ENCODE measurements at places on chromosomes 5 and 9. TPM values are rescaled to one million over a fixed set of nuclear protein-coding genes. Genes with fewer than 3 reads are reported as not detected.

The PLEKHG4B gene
- not detected for polyA plus RNA-seq

The CER1 gene
- not detected for polyA plus RNA-seq

The TMEFF1 gene
- polyA plus RNA-seq, result not detected

The MIER3 gene
- polyA plus RNA-seq, result 5.5 TPM

The TMOD1 gene
- polyA plus RNA-seq, result 1.7 TPM

The PCDHGA2 gene
- not detected for polyA plus RNA-seq

The OR1J2 gene
- polyA plus RNA-seq, result not detected

The GCNT1 gene
- polyA plus RNA-seq, result 2.9 TPM

The SAP30L gene
- polyA plus RNA-seq, result 18.1 TPM

The OTULINL gene
- polyA plus RNA-seq, result 31.0 TPM

The SLC34A1 gene
- not detected for polyA plus RNA-seq

The MOB3B gene
- 0.07 TPM for polyA plus RNA-seq

The RAPGEF6 gene
- 36.7 TPM for polyA plus RNA-seq

DNA sequence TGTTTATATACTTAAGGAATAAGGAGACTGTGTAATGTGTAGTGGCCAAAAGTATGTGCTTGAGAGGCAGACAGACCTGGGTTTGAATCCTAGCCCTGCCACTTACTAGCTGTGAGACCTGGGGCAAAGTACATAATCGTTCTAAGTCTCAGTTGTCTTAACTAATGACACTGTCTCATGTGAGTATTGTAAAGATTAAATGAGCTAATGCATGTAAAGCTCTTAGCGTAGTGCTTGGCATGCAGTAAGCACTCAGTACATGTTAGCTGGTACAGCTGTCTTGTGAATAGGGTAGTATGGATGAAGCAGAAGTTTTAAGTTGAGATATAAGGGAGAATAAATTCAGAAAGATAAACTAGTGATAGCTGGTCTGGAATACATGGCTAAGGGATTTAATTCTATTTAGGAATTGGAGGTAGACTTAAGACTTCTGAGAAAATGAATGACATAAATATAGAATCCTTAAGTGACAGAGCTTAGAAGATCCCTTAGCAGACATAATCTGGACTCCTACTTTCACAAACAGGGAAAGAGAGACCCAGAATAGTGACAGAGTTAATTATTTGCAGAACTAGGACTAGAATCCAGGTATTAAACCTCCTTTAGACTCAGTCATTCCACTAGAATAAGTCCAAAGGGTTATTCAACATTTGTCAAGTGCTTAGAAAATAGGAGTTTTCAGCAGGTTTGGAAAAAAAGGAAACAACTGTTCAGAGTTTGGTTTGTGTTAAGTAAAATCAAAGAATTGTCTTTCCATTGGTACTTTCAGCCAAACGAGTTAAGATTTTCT, 13.1 kb downstream of the GPR21 start:
- no peak for DNase-seq

DNA sequence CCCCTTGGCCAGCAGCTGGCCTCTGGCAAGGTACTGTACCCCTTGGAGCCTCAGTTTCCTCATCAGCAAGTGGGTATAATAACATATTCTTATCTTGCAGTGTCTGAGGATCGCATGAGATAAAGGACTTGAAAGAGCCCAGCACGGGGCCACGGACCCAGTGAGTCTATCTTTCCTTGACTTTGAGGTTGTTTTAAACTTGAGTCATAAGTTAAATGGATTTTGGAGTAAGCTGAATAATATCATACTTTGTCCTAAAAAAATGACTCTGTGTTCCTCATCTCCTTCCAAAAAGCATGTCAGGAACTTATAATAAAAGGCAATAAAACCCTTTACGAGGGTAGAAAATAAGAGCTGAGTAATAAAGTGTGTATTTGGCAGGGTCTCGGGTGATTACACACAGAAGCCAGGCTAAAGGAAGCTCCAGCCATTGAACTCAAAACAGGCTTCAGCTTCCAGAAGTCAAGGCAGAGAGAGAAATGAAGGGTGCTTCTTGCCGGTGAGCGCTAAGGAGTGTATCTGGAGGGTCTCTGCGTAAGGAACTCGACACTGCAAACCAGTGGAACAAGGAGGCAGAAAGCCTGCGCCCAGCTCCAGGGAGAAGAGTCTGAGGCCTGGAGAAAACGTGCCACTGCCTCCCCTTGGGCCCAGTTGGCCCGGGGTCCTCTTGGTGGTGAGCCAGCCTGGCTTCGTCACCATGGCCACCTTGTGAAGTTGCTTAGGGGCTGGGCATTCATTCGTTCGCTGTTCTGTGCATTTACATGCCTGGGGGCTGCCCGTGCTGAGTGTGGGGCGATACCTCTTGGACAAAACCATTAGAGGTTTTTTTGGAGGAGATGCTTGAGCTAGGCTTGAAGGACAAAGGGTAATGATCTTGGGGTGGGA, 72.4 kb upstream of the PHYKPL start:
- DNase-seq, result no peak

GRCh38 chr5:29077451-29077850, 2039.1 kb upstream of the CDH9 start:
- no peak for DNase-seq

DNA sequence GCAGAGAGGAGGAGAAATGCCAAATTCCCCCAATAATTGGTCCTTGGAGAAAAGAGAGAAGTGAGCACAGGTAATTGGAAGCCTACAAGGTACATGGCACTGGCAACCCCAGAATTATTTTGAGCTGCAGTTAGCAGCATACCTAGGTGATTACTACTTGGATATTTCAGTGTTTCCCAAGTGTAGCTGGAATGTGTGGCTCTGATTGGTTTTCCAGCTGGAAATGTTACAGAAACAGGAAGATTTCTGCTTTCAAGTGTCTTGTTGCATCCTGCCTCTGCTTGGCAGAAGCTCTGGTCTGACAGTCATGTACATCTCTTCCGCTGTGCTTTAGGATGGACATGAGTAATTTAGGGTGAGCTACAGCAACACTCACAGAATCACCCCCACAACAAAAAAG, 262.1 kb downstream of the ENC1 start:
- no peak for DNase-seq

DNA sequence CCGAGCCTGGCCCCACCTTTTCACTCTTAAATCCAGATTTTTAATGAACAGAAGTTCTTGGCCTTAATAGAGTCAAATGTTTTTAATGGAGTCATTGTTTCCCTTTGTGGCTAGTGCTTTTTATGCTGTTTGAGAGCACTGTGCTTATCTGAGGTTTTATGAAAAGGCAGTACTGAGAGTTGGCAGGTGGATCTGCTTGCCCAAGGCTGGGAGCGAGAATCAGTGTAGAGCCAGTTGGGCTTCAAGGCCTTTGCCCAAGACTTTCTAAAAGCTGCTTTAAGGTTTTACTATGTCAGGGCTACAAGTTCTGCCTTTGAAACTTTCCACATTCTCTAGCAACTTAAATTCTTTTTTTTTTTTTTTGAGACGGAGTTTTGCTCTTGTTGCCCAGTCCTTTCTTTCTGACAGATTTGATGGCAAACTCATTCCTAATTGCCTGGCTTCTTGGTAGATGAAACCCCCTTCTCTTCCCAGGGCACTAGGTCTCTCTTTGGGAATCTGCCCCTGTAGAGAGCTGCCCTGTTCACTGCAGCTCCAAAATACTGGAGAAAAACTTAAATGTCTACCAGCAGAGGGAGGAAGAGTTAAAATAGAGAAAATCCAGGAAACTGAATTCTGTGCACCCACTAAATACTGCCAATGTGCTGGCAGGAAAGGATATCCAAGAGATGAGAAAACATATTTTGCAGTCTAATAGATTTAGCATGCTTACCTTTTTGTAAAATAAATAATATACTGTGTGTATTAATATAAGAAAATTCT, 36.9 kb upstream of the CDK20 start:
- no peak for DNase-seq

GRCh38 chr5:66892716-66893115, 296.5 kb downstream of the MAST4 start:
- no peak for DNase-seq

DNA sequence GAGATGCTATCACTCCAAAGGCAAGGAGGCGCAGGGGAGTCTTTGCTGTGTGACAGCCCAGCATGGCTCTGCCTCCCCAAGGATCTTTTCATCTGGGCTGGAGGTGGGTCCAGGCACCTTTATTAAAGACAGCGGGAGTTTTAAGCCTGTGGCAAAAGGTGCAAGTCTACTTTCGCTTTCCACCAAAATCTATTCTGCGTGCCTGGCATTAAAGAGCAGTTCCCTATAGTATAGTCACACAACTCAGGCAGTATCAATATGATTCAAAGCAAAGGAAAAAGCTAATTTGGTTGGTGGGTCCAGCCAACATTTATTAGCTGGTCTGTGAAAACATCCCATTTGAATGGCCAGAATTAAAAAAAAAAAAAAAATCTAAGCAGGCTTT, 398.7 kb downstream of the EBF1 start:
- no peak for DNase-seq

GRCh38 chr9:134794663-134795370, 85.8 kb upstream of the FCN2 start:
- no peak for DNase-seq

- DNase-seq, result no peak
Observed at GRCh38 chr5:664343-664993, 28.7 kb downstream of the TPPP start.

DNA sequence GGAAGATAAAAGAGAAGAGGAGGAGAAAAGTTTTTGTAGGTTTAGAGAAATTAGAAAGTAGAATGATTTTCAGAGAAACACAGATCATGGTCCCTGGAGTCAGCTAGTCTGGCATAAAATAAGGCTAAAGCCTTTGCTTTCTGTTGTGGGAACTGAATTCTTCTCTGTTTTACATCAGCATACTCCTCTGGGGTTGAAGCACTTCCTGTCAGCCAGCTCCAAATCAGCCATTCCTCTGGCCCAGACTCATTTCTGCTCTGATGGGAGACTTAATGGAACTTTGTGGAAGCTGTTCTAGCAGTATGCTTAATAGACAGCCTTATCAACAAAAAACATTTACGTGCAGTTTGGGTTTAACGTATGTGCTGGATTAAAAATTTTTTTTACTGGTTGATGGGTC, 143.2 kb downstream of the HMHB1 start:
- DNase-seq, result no peak

- DNase-seq, result no peak
Observed at GRCh38 chr5:62326302-62326701, 20.3 kb downstream of the KIF2A start.

DNA sequence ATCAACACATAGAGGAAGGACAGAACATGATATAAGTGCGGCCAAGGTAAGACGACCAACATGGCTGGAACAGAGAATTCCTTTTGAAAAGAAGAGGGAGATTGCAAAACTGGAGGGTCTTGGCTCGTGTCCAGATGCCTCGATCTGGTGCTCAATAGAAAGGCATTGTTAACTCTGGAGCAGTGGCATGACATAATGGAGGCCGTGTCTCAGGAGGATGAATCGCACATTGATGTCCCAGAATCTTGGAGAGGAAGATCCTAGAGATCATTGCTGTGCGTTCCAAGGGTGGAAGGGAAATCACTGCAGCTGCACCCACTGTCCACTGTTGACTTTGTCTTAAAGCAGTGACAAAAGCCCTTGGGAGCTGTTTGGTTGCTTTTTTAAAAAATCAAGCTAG, 30.9 kb downstream of the GRAMD2B start:
- DNase-seq, result no peak

DNA sequence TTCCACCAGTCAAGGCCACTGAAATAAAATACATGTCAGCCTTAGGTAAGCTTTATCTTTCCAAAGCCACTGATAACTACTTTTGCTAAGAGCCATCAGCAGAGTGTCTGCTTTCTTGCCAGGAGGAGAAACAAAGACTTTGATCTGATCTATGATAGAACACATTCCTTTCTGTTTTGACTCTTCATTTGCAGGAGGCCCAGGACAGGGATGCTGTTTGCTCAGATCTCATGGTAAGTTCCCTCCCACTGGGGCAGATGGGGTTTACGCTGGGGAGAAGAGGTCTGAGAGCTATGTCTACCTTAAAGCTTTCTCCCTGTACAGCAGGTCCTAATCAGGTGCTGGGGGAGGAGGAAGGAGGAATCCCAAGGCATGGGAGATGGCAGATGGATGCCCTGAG, 497.6 kb downstream of the NTRK2 start:
- DNase-seq, result no peak

DNA sequence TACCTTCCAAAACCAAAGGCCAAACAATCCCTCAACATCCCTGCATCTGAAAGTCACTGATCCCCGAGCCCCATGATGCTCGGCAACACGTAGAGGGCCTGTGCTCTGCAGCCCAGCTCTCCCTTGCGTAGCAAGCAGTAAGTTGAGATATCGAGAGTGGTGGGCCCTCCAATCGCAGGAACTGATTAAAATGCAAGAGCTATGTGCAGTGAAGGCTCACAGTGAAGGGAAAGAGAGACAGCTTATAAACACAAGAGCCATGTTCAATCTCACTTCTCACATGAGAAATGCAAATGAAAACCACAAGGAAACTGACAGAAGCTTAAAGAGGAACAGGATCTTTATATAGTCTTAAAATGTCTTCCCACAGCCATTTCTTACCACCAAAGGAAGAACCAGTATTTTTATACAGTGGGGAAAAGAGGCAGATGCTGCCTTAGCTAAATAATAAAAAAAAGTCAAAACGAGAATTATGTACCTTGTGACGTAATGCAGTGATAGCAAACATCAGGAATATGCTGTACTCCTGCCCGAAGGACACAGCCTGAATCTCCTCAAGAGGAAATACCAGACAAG, 24.6 kb downstream of the TTF1 start:
- DNase-seq, result no peak

DNA sequence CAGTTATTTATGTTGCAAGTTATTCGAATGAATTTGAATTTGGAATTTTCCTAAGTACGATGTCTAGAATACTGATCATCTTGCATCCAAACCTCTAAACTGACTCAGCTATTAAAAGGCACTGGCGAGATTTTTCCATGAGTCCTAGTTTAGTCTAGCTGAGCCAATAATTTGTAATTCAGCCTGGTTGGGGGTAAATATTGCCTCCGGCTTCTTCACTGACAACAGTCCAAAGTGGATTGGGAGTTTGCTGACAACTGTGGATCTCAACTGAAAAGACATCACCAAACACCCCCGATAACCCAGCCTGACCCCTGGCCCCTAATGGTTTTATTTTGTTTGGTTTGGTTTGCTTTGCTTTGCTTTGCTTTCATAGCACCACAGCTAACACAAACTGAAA, 189.8 kb upstream of the DAPK1 start:
- no peak for DNase-seq

DNA sequence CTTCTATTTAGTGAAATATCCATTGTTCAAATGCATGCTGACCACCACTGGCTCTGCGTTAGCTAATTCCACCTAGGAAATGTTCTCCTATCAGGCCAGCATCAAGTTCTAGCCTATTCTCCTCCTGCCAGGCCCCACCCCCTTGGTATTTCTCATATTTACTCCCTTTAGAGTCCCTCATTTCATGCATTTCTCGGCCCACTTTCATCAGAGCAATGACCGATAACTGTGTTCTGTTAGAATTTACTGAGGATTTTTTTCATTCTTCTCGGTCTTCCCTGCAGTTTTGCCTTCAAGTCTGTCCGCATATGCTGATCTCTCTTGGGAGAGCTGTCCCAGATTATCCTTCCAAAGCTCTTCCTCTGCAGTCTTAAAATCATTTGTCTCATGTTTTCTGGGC, 143.4 kb downstream of the GOLPH3 start:
- DNase-seq, result no peak

GRCh38 chr5:157915638-157916037, 56.7 kb upstream of the CLINT1 start:
- DNase-seq, result no peak

Measured in naive thymus-derived CD4-positive, alpha-beta T cell (primary cell).